Stimulated activated CD4-positive, alpha-beta T cell treated with anti-CD3 and anti-CD28 coated beads, Interleukin-4, amount 100 ng/mL, for 24 hours (primary cell): ENCODE measurements at places on chromosomes 4 and X.

- peak; percentile 11 for DNase-seq
These were observed at the start of gene PCSK1N for GRCh38 chrX:48835524-48836329. Gene PCSK1N, minus strand, starts transcription at chrX:48835610. Its CDS starts 78 bp downstream, at chrX:48835532.

DNA sequence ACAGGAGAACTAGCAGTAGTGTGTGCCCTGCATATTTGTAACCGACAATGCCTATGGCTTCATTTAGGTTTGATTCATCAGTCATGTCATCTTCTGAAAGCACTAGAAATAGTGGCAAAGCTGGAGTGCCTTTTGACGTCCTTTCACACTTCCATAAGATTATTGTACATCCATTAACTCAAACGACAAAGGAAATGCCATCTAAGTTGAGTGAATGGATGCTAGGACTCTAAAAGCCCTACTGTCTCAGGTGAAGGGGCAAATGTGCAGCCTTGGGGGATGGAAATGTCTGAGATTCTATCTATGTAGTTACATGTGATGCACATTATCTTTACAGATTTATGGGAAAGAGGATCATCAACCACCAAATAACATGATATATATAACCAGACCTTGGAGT lies 1473.6 kb downstream of the STIM2 start:
- DNase-seq: no peak

- DNase-seq: no peak
These were observed 15.3 kb downstream of the PDK3 start for GRCh38 chrX:24480400-24480865.

DNA sequence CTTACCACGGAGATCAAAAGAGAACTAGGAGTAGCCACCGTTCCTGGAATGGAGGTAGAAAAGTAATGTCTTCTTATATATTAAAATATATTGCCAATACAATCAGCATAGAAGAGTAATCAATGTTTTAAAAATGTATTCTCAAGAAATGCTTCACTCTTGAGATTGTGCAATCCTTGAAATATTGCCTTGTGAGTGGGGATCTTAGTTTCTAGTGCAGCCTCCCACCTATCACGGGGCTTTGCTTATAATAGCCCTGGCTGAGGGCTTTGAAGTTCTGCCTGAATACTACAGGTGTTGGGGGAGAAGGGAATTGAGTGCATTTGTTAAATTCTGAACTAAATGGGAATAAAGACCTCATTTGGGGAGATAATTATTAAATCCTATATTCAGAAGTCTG lies 55.5 kb downstream of the VGLL1 start:
- no peak for DNase-seq

- DNase-seq: no peak
These were observed 510.4 kb downstream of the MID1IP1 start for GRCh38 chrX:39311646-39312045.

GRCh38 chr4:85520765-85521749 lies 46.1 kb downstream of the ARHGAP24 start:
- DNase-seq: no peak

- no peak for DNase-seq
These were observed 42.6 kb downstream of the TMEM165 start for GRCh38 chr4:55438314-55438713.

GRCh38 chrX:131034063-131034462 lies 24.1 kb upstream of the ARHGAP36 start:
- no peak for DNase-seq

DNA sequence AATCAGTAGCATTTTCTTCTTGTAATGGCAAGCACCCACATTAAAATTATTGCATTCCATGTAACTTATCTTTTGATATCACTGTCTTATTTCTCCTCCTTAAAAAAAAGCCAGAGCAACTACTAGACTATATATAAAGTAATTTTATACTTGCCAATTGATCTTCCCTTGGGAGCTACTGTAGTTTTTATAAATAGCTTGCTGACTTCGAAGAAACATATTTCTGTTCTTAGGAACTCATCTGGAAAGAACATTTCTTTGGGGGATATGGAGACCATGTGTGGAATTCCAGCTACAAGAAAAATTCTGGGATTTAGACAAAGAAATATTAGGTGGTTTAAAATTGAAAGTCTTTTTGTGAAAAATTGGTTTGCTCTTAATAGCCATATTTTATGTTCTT lies 94.9 kb downstream of the BMPR1B start:
- DNase-seq: no peak

GRCh38 chr4:140971077-140971792 lies 162.0 kb downstream of the RNF150 start:
- no peak for DNase-seq

- no peak for DNase-seq
These were observed 745.6 kb upstream of the FAM241A start for GRCh38 chr4:111399623-111400022.
